ENCODE measurements at places on chromosomes 2 and 18. TPM values are rescaled to one million over a fixed set of nuclear protein-coding genes. Genes with fewer than 3 reads are reported as not detected.

- no peaks in the 10 kb centered on the region for H3K36me3 ChIP-seq
- H3K4me1 ChIP-seq: no peaks in the 10 kb centered on the region
- DNase-seq: no peak
- H3K27me3 ChIP-seq: no peaks in the 10 kb centered on the region
- H3K27ac ChIP-seq: no peak overlapping the region
Measured at GRCh38 chr18:24514439-24514838, 54.0 kb downstream of the HRH4 start.

DNA sequence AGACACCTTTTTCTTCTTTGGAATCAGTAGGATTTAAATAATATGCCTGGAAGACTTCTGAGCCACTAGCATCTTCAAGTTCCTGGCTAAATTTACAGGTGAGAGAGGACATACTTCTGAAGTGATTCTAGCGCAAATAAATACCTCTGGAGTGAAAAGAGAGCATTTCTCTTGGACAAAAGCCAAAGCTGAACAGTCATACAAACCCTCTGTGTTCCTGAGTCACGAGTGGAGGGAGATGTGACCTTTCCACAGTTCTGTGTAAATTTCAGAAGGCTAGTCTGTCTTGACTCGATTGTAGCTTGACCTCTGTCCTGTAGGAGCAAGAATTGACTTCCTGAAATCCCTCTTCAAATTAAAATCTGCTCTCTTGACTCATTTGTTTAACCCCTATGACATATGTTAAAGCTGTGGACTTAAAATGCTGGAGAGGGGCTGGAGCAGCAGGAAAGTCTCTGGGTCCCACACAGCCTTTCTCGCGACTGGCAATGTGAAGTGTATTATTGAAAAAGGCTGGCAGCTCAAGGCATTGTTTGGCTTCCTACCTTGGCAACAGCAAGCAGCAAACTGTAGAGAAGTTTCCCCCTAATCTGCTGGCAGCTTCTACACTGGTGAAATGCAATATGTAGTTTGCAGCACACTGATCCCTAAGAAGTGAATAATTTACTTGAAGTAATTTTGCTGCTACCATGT, 79.6 kb upstream of the GCFC2 start:
- no peaks in the 10 kb centered on the region for H3K27me3 ChIP-seq
- no peak for DNase-seq
- H3K4me1 ChIP-seq: peaks cover 4% of the 10 kb centered on the region
- H3K4me3 ChIP-seq: no peak overlapping the region

DNA sequence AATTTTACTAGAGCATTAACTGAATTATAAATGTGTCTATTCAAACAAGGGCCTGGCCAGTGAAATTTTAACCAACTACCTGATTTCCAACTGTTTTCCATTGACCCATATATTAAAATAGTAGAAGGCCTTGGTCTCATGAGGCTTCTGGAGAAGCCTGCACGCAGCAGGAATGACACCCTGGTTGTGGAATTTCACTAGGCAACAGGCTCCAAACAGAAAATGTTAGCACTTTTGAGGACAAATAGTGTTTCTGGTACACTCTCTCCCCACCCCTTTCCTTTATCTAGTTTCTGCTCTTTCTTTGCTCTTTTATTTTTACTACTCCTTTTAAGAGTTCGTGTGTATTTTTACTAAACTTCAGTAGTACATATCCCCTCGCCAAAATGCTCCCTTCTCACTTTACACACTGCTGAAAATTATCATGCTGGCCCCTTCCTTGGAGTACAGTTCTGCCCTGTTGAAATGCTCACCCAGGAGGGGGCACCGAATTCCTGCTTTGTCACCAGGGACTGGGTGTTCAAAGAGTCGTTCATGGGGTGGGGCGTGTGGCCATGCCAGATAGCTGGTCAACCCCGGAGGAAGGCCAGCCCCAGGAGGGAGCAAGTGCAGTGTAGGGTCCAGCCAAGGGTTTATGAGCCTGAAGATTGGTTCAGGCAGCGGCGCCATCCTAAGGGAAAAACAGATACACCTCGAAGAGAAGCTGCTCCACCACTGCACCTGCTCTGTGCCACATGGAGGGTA, 22.1 kb upstream of the COL6A3 start:
- H3K36me3 ChIP-seq: no peaks in the 10 kb centered on the region
- DNase-seq: no peak
- no peak overlapping the region for H3K4me3 ChIP-seq
- H3K27ac ChIP-seq: peak overlapping the region; percentile 29

DNA sequence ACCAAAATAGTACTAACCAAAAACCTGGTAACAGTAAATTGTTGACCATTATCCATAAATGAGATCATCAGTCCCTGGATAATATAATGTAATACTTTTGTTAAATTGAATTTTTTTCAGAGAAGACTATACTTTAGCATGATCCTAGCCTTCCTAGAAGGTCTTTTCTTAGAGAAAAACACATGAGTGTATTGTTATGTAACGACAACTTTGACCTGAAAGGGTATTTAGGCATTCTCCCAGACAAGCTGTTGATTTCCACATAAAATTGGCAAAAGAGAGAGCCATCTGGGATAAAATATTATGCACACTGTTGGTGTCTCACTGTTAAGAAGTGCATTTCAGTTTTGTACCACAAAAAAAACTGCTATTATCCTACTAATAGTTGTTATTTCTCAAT, 120.0 kb upstream of the MAPRE2 start:
- no peaks in the 10 kb centered on the region for H3K27me3 ChIP-seq
- H3K36me3 ChIP-seq: no peaks in the 10 kb centered on the region
- DNase-seq: no peak
- H3K4me3 ChIP-seq: no peak overlapping the region
- no peaks in the 10 kb centered on the region for H3K4me1 ChIP-seq
- no peak overlapping the region for H3K27ac ChIP-seq

DNA sequence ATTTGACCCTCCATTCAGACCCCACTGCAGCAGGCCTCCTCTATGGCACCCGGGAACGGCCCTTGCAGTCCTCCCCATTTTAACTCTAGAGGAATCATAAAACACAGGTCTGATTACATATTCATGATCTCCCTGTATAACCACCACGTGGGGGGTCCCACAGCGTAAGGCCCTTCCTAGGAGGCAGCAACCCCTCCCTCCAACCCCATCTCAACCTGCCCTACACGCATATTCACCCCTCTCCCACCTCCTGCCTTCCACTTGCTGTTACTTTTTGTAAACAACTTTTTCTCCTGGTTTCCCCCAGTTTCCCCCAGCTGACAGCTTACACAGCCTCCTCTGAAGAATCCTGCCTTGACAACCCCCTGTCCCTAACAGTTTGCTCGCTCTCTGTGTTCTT, 85.1 kb upstream of the FOXI3 start:
- no peak for DNase-seq
- H3K36me3 ChIP-seq: no peaks in the 10 kb centered on the region
- H3K27me3 ChIP-seq: no peaks in the 10 kb centered on the region
- no peak overlapping the region for H3K4me3 ChIP-seq
- H3K27ac ChIP-seq: no peak overlapping the region

- no peak overlapping the region for H3K4me3 ChIP-seq
Measured at GRCh38 chr2:94956797-94957391, 68.6 kb upstream of the MAL start.

The SLC11A1 gene
- total RNA-seq: 9.4 TPM

The KCNE4 gene
- 1.2 TPM for total RNA-seq

The CAPN14 gene
- total RNA-seq: not detected

Data from right lobe of liver (tissue), 6 donors.